H9 (cell line): ENCODE measurements at places on chromosomes 12 and 14. TPM values are rescaled to one million over a fixed set of nuclear protein-coding genes. Genes with fewer than 3 reads are reported as not detected.

Gene ZDHHC22
- total RNA-seq, result 11.3 and 11.9 TPM in 2 replicates

Gene ERBB3
- 51.2 and 56.5 TPM in 2 replicates for total RNA-seq

Gene CD163
- total RNA-seq, result 0.07 and 0.09 TPM in 2 replicates

Gene SLC7A7
- 2.5 and 3.1 TPM in 2 replicates for total RNA-seq

Gene FOXN4
- 0.29 and 0.39 TPM in 2 replicates for total RNA-seq

Gene SLC25A47
- total RNA-seq, result 0.13 TPM in 1 of 2 replicates, not detected in the other

Gene NPAS3
- total RNA-seq, result 0.17 and 0.22 TPM in 2 replicates

Gene EPYC
- not detected in 2 replicates for total RNA-seq

Gene TAS2R50
- 0.66 and 0.77 TPM in 2 replicates for total RNA-seq

Gene CBLN3
- total RNA-seq, result 0.39 and 0.44 TPM in 2 replicates

Gene WNT5B
- 0.61 and 1.5 TPM in 2 replicates for total RNA-seq

Gene LIN52
- 9.9 and 11.0 TPM in 2 replicates for total RNA-seq

Gene TSHR
- total RNA-seq, result not detected in 2 replicates

Gene FOXA1
- 0.07 and 0.31 TPM in 2 replicates for total RNA-seq

GRCh38 chr14:50670196-50670865 lies 2.2 kb upstream of the SAV1 start:
- peaks cover under 1% of the 10 kb centered on the region for H3K36me3 ChIP-seq
- peak overlapping the region; percentile 77 for H3K27ac ChIP-seq
- no peaks in the 10 kb centered on the region for H3K27me3 ChIP-seq
- H3K4me3 ChIP-seq, result 0 out of 3 replicates have a peak overlapping the region, but pooled peaks have one; percentile 25
- DNase-seq, result peak; percentile 55
- H3K4me1 ChIP-seq, result peaks cover 9% of the 10 kb centered on the region

DNA sequence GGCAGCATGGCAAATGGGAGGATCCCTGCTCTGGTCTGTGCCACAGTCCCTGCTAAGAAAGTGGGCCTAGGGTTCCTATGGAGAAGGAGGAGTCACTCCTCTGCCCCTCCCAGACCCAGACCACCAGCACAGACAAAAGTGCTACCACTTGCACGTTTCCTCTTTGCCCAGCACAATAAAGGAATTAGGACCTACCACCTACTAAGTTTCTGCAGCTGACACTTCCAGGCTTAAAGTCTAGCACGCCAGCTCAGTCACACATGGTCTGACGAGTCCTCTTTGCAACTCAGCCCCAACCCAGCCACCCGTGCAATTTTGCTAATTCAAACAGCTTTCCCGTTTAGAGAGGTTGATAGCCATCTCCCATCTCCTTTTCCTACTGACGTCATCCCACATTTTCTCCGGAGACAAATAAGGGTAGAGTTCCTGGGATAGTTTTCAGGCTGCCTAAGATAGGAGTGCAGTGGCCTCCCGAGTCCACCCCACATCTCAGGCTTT lies 66.2 kb upstream of the PTGR2 start:
- H3K36me3 ChIP-seq, result no peaks in the 10 kb centered on the region
- H3K4me3 ChIP-seq, result peak overlapping the region; percentile 91
- peak; percentile 36 for DNase-seq
- no peak overlapping the region for H3K27ac ChIP-seq
- H3K27me3 ChIP-seq, result peaks cover 21% of the 10 kb centered on the region; the same call in 1 of the 2 replicates
- H3K4me1 ChIP-seq, result peaks cover 3% of the 10 kb centered on the region; the same call in 1 of the 2 replicates

GRCh38 chr12:1500095-1500801 lies 94.1 kb downstream of the FBXL14 start:
- H3K4me1 ChIP-seq, result no peaks in the 10 kb centered on the region
- peaks cover 12% of the 10 kb centered on the region; the same call in 1 of the 2 replicates for H3K36me3 ChIP-seq
- no peak overlapping the region for H3K27ac ChIP-seq
- no peak overlapping the region for H3K4me3 ChIP-seq
- no peaks in the 10 kb centered on the region for H3K27me3 ChIP-seq

DNA sequence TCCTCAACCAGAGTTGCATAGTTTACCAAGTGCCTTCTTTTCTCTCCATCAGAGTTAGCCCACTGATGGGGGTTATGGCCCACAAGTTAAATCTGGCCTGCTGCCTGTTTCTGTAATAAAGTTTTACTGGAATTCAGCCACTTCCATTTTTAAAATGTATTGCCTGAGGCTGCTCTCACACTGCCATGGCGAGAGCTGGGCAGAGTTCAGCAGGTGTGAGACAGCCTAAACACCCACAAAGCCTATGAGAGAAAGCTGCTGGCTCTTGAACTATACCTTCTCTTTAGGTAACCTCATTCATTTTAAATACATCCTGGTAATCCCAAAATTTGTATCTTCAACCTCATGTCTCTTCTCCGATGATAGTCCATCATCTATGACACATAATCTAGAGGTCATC lies 86.1 kb downstream of the BCL2L14 start:
- no peaks in the 10 kb centered on the region for H3K4me1 ChIP-seq
- DNase-seq, result no peak
- peaks cover 43% of the 10 kb centered on the region for H3K36me3 ChIP-seq
- no peaks in the 10 kb centered on the region for H3K27me3 ChIP-seq
- H3K27ac ChIP-seq, result no peak overlapping the region
- no peak overlapping the region for H3K4me3 ChIP-seq

GRCh38 chr12:86230516-86231146 lies 25.6 kb downstream of the MGAT4C start:
- no peaks in the 10 kb centered on the region; the same call in 1 of the 2 replicates for H3K4me1 ChIP-seq
- H3K27ac ChIP-seq, result no peak overlapping the region
- peaks cover 18% of the 10 kb centered on the region for H3K36me3 ChIP-seq
- H3K27me3 ChIP-seq, result no peaks in the 10 kb centered on the region

GRCh38 chr14:85124631-85125290 lies 405.2 kb upstream of the FLRT2 start:
- no peak for DNase-seq
- no peaks in the 10 kb centered on the region for H3K4me1 ChIP-seq
- no peak overlapping the region for H3K4me3 ChIP-seq
- no peaks in the 10 kb centered on the region for H3K36me3 ChIP-seq
- H3K27me3 ChIP-seq, result no peaks in the 10 kb centered on the region
- H3K27ac ChIP-seq, result no peak overlapping the region

- no peak overlapping the region for H3K27ac ChIP-seq
- no peak overlapping the region for H3K4me3 ChIP-seq
- H3K4me1 ChIP-seq, result no peaks in the 10 kb centered on the region
- H3K27me3 ChIP-seq, result no peaks in the 10 kb centered on the region
- H3K36me3 ChIP-seq, result no peaks in the 10 kb centered on the region
Measured at GRCh38 chr12:85825746-85826145, 10.5 kb downstream of the RASSF9 start.

DNA sequence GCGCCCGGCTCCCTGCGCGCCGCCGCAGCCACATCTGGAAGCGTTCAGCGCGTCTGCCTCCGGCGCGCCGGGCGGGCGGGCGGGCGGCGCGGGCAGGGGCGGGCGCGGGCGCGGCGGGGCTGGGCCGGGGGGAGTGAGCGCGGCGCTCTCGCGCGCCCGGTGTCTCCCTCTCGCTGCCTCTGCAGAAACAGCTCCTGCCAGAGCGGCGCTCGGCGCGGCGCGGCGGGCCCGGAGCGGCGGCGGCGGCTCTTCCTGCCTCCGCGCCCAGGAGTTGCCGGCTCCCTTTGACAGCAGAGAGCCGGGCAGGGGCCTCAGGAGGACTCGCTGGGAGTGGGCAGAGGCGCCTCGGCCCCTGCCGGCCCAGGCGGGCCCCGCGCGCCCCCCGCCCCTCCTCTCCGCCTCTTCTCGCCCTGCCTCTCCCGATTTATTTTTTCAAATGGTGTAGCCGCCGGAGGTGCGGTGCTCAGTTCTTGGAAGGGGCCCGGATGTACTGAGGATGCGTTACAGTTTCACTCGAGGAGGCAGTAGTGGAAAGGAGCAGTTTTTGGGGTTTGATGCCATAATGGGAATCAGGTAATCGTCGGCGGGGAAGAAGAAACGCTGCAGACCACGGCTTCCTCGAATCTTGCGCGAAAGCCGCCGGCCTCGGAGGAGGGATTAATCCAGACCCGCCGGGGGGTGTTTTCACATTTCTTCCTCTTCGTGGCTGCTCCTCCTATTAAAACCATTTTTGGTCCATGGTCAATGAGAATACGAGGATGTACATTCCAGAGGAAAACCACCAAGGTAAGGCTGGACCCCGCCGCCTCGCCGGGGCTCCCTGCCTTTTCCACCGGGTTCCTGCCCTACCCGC lies at the start of gene CACNA1C:
Gene CACNA1C (plus strand): TSS at position 162 of the 853 bp plus-strand sequence. CDS start 576 bp downstream, at position 738.
- H3K36me3 ChIP-seq, result no peaks in the 10 kb centered on the region
- peak within 1 kb of the TSS; percentile 91 for H3K4me3 ChIP-seq
- peaks cover 29% of the 10 kb centered on the region for H3K27me3 ChIP-seq
- DNase-seq, result peak; percentile 79
- H3K27ac ChIP-seq, result no peak within 1 kb of the TSS

- no peaks in the 10 kb centered on the region for H3K4me1 ChIP-seq
- H3K4me3 ChIP-seq, result no peak overlapping the region
- no peaks in the 10 kb centered on the region for H3K36me3 ChIP-seq
- no peak overlapping the region for H3K27ac ChIP-seq
Measured at GRCh38 chr14:52821805-52822250, 30.4 kb upstream of the GNPNAT1 start.

GRCh38 chr12:12278899-12279298 lies 12.1 kb upstream of the LRP6 start:
- no peak for DNase-seq
- H3K27ac ChIP-seq, result no peak overlapping the region
- no peaks in the 10 kb centered on the region for H3K27me3 ChIP-seq
- no peak overlapping the region for H3K4me3 ChIP-seq

- no peak overlapping the region for H3K4me3 ChIP-seq
- DNase-seq, result no peak
- no peaks in the 10 kb centered on the region for H3K27me3 ChIP-seq
- H3K36me3 ChIP-seq, result no peaks in the 10 kb centered on the region; the same call in 1 of the 2 replicates
Measured at GRCh38 chr14:105588236-105588860, 62.0 kb downstream of the TMEM121 start.

DNA sequence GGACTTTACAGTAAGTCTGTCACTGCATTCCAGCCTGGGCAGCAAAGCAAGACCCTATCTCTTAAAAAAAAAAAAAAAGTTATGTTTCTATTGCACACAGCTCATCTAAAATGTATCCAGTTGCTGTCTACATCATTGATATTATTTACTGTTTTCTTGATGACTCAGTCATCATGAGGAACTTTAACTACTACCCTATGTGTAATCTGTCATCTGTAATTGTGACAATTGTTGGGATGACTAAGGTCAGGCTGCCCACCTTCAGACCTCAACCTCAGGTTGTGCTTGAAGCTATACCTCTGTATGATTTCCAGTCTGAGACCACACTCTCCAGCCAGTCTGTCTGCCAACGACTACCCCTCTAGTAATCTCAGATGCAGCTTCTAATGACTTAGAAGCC lies 15.3 kb downstream of the PPP1R13B start:
- DNase-seq, result no peak
- no peaks in the 10 kb centered on the region for H3K36me3 ChIP-seq
- no peak overlapping the region for H3K27ac ChIP-seq

GRCh38 chr14:99077076-99077843 lies 194.7 kb downstream of the BCL11B start:
- H3K4me1 ChIP-seq, result no peaks in the 10 kb centered on the region; the same call in 1 of the 2 replicates
- H3K36me3 ChIP-seq, result no peaks in the 10 kb centered on the region
- H3K27me3 ChIP-seq, result no peaks in the 10 kb centered on the region
- no peak overlapping the region for H3K27ac ChIP-seq
- no peak for DNase-seq

DNA sequence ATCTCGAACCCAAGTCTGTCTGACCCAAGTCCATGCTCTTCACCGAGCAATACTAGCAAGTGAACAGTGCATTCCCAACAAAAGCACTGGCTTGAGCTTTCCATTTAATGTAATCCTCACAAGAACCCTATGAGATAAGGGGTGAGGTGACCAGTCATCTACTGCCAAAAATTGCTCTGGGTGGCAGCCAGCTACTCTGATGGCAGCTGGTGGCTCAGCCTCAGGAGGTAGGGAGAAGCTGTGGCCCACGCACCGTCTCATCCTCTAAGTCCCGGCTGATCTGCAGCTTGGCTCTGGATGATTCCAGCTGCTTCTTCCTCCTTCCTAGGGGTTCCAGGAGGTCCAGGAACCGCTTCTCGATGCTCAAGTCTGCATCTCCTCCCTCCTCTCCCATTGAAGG lies 75.2 kb downstream of the PLEKHG3 start:
- H3K27ac ChIP-seq, result no peak overlapping the region
- no peaks in the 10 kb centered on the region for H3K27me3 ChIP-seq
- no peak for DNase-seq
- H3K4me1 ChIP-seq, result no peaks in the 10 kb centered on the region

DNA sequence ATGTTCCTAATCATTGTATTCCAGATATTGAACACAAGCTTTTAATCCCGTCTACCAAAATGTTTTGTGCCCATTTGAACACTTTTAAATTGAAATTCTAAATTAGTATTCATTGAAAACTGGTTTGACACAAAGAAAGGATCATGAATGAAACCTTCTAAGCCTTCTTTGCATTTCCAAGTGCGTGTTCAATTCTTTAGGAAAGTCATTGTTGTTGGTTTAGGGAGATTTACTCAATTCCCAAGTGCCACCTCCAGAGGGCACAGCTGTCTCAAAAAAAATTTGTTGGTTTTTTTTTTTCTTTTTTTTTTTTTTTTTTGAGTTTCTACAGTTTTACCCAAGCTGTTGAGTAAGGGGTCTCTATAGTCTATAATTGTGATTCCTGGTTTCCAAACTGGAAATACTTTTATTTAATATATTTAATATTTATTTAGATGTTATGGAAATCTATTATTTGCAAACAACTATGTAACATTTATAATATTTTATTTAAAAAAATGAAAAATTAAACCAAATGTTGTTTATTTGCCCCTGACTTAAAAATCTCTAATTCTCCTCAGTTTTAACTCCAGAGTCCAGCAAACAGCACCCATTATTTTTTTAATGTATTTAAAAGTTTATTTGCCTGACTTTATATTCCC lies 79.9 kb downstream of the NEDD1 start:
- H3K27me3 ChIP-seq, result no peaks in the 10 kb centered on the region
- DNase-seq, result no peak
- H3K4me1 ChIP-seq, result no peaks in the 10 kb centered on the region
- H3K4me3 ChIP-seq, result peak overlapping the region; percentile 72; the same call in 1 of the 2 replicates
- H3K27ac ChIP-seq, result no peak overlapping the region
- H3K36me3 ChIP-seq, result no peaks in the 10 kb centered on the region; the same call in 2 of the 3 replicates

- H3K36me3 ChIP-seq, result peaks cover 28% of the 10 kb centered on the region
- peak overlapping the region; percentile 96 for H3K4me3 ChIP-seq
- H3K27me3 ChIP-seq, result no peaks in the 10 kb centered on the region; the same call in 1 of the 2 replicates
- no peak for DNase-seq
- H3K4me1 ChIP-seq, result peaks cover 3% of the 10 kb centered on the region; the same call in 1 of the 2 replicates
Measured at GRCh38 chr14:75280831-75281653, 2.4 kb downstream of the FOS start.

GRCh38 chr14:35341751-35342488 lies 49.7 kb downstream of the PSMA6 start:
- no peaks in the 10 kb centered on the region; the same call in 1 of the 2 replicates for H3K4me1 ChIP-seq
- no peaks in the 10 kb centered on the region; the same call in 2 of the 3 replicates for H3K36me3 ChIP-seq
- no peak overlapping the region for H3K27ac ChIP-seq
- DNase-seq, result peak; percentile 85
- no peak overlapping the region for H3K4me3 ChIP-seq

- DNase-seq, result no peak
- no peaks in the 10 kb centered on the region for H3K4me1 ChIP-seq
- H3K27me3 ChIP-seq, result no peaks in the 10 kb centered on the region
- H3K27ac ChIP-seq, result no peak overlapping the region
Measured at GRCh38 chr12:3271639-3272038, 194.5 kb downstream of the TSPAN9 start.

DNA sequence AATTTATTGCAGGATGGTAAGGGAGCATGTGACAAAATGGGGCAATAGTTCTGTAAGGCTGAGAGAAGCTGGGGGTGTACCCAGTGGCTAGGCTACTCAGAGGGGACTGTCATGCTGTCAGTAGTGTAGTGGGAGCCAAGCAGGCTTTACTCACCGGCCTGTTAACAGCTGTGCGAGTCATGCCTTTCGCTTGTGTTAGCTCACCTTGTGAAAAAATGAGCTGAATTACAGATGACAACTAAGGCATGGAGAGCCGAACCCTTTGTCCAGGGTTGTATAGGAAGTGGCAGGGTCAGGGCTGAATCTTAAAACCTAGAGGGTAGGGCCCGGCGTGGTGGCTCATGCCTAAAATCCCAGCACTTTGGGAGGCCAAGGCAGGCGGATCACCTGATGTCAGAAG lies 37.9 kb downstream of the SH2B3 start:
- no peak overlapping the region for H3K27ac ChIP-seq
- DNase-seq, result no peak
- H3K4me3 ChIP-seq, result no peak overlapping the region
- H3K4me1 ChIP-seq, result no peaks in the 10 kb centered on the region; the same call in 1 of the 2 replicates
- peaks cover 38% of the 10 kb centered on the region for H3K36me3 ChIP-seq
